Smooth muscle cell of the pulmonary artery (primary cell): ENCODE measurements at places on chromosomes 1 and 21. TPM values are rescaled to one million over a fixed set of nuclear protein-coding genes. Genes with fewer than 3 reads are reported as not detected.

FCRL1 gene
- total RNA-seq: not detected in 2 replicates

CXADR gene
- total RNA-seq: 0.91 and 2.2 TPM in 2 replicates

MSTO1 gene
- total RNA-seq: 22.9 and 36.2 TPM in 2 replicates

LIN9 gene
- 1.9 and 2.6 TPM in 2 replicates for total RNA-seq

ARHGAP29 gene
- 50.1 and 56.6 TPM in 2 replicates for total RNA-seq

CRYAA gene
- total RNA-seq: not detected in 2 replicates

ANKRD34A gene
- 0.98 and 1.2 TPM in 2 replicates for total RNA-seq

TGFB2 gene
- 36.2 and 56.9 TPM in 2 replicates for total RNA-seq

SLC44A3 gene
- 2.2 and 2.7 TPM in 2 replicates for total RNA-seq

GJA9 gene
- total RNA-seq: 0.07 TPM in 1 of 2 replicates, not detected in the other

ATG4C gene
- total RNA-seq: 7.7 and 10.5 TPM in 2 replicates

LRRIQ3 gene
- total RNA-seq: 0.46 and 0.56 TPM in 2 replicates
